Lung microvascular endothelial cell (primary cell): ENCODE measurements at places on chromosomes 3 and 15. TPM values are rescaled to one million over a fixed set of nuclear protein-coding genes. Genes with fewer than 3 reads are reported as not detected.

DNA sequence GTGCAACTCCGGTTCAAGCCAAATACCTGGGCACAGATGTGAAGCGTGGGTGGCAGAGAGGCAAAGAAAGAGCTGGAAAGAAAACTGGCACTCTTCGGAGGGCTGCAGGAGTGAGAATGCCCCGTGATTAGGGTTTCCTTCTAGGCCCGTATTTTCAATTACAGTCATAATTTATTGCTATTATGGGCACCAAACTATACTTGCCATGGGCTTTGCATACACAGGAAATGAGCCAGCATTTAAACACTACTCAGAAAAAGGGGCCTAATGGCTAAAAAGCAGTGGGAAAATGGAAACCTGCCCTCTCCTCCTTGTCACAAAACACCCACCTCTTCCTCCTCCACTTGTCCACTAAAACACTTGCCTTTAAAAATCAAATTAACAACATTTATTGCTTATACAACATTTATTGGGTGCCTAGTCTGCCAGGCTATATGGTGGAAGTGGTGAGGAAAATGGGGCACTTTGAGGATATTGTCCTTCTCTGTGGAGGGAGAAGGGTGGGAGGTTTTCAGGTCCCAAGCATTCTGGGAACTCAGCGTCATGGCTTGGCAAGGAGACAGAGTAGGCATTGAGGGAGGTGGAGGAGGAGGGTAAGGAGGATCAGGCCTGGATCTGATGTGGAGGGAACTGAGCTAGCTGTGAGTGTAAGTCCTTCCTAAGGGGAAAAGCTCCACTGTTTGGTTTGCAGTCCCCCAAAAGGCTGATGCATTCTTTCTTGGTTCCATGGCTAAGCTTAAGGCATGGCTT lies 160.9 kb downstream of the SLCO3A1 start:
- DNase-seq, result no peak

DNA sequence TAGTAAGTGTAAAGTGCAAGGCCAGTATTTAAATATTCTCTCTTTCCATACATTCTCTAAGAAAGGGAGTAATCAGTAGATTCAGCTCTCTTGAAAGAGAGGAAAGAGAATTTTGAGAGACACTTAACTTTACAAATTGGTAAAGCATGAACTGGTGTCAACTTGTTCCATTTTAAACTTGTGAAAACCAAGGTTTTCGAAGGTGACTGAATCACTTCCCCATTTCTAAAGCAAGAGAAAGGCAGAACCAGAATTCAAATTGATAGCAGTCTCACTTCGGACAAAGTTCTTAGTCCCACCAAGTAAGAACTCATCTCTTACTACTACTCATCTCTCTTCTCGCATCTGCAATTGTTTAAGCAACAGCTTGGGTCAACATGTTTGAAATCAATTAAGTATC lies 22.4 kb downstream of the TJP1 start:
- peak; percentile 37 for DNase-seq

ANXA2 gene
- 2,890 and 4,954 TPM in 2 replicates for total RNA-seq

- DNase-seq, result peak; percentile 94
Measured at GRCh38 chr3:58998476-58999117, 51.2 kb downstream of the CFAP20DC start.

DNA sequence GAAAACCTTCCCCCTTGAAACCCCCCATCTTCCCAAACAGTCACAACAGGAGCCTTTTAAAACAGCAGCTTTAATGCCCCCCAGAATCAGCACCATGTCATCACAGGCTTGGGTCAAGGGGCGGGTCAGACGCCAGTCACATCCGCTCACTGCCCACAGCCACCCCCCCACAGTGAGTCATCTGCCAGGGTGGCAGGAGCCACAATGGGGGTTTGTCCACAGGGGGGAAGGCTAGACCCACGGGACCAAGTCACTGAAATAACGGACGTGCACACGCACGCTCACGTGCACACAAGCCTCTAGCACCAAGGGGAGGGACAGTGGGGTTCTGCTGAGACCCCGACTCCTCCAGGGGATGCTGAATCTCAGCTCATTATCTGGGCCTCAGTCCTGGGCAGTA lies 441 bp upstream of the UCN2 start:
- DNase-seq, result peak; percentile 82

DNA sequence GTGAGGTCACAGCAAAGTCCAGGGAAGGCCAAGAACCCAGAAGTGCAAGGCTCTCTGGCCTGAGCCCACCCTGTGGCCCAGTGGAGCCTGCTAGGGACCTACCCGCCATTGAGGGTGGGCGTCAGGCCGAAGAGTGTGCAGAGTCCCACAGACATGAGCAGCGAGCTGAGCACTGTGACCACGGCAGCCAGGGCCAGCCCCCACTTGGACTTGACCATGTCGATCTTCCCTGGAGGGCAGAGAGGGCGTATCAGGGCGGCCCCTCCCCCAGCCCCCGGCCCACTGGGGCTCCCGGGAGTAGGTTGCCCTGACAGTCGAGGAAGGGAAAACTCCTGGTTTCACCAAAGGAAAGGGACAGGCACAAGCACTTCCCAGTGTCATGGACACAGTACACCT lies 44.6 kb downstream of the PTPN23 start:
- DNase-seq, result no peak

DNA sequence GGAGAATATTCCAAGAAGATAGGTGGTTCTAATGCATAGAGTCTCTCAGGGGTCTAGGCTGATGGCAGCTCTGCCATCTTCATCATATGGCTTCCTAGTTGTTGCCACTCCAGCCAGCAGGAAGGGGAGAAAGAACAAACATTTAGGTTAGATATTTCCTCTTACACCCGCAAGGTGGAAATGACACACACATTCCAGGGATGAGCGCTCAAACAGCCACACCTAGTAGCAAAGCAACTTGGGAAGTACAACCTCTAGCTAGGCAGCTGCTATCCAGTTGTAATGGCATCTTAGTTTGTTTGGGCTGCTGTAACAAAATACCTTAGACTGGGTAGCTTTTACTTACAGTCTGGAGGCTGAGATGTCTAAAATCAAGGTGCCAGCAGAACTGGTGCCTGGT lies 51.9 kb upstream of the ADAMTSL3 start:
- DNase-seq, result no peak

DNA sequence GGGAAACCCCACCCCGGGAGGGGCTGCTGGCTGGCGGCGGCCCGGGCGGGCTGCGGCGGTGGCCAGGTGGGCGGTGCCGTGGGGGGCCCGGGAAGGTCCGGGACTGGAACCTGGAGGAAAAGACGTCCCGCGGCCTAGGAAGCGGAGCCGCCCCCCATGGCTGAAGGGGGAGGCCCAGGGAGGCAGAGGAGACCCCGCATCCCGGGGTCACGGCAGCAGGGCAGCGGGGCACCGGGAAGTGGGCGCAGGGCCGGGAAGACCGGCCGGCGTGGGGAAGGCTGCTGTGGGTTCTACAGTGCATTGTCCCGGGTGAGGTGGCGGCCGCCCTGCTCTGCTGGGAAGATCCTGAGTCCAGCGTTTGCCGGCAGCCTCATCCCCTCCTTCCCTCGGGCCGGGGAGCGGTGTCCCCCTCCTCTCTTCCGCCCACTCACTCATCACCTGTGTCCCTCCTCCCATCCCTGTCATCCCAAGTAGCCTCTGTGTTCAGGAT lies 525 bp upstream of the FSTL1 start:
- no peak for DNase-seq

PIAS1 gene
- 8.1 and 12.7 TPM in 2 replicates for total RNA-seq

- DNase-seq, result no peak
Measured at GRCh38 chr3:123498761-123499160, 49.9 kb upstream of the ADCY5 start.

C15orf62 gene
- total RNA-seq, result 0.22 and 0.40 TPM in 2 replicates

ARL6 gene
- total RNA-seq, result 3.1 and 4.6 TPM in 2 replicates

DNA sequence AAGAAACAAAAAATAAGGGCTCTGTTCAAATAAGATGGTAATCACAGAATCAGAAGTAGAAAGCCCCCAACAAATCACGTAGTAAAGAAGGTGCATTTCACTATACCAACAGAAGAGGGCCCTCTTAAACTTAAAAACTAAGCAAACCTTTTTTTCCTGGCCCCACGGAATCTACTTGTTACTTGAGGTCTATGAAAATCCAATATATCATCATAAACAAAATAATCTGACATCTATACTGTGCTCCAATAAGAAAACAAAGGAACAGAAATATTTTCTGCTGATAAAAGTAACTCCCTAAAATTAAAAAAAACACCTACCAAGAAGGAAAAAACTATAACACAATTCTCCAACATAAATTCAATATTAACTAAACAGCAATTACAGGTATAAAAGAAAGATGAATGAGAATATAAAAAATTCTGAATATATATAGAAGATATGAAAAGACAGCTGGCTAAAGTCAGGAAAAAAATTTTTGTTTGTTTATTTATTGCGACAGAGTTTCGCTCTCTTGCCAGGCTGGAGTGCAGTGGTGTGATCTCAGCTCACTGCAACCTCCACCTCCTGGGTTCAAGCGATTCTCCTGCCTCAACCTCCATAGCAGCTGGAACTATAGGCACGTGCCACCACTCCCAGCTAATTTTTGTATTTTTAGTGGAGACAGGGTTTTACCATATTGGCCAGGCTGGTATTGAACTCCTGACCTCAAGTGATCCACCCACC lies 81.8 kb downstream of the CLASP2 start:
- DNase-seq, result peak; percentile 80
